NCI-H1930 (cell line): ENCODE measurements at places on chromosomes 3 and 15.

DNA sequence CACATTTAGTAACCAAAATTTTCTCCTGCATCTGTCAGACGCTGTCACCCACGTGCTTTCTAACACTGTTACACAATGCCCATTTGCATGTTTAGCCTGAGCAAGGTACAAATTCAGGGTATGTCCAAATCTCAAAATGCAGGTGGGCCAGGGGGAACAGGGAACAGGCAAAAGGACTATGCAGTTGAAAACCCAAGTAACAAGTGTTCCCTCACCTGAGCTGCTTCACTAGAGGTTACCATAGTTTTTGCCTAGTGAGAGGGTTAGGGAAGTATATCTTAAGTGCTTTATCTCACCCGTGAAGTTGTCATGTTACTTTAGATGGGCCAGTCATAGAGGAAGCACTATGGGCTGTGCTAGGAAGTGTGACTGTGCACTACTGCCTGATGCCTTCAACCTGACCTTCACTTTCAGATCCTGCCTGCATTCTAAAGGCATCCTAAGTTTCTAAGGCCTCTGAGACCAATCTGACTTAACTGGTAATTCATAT is 6.0 kb upstream of the TMEM87A start:
- DNase-seq: no peak

DNA sequence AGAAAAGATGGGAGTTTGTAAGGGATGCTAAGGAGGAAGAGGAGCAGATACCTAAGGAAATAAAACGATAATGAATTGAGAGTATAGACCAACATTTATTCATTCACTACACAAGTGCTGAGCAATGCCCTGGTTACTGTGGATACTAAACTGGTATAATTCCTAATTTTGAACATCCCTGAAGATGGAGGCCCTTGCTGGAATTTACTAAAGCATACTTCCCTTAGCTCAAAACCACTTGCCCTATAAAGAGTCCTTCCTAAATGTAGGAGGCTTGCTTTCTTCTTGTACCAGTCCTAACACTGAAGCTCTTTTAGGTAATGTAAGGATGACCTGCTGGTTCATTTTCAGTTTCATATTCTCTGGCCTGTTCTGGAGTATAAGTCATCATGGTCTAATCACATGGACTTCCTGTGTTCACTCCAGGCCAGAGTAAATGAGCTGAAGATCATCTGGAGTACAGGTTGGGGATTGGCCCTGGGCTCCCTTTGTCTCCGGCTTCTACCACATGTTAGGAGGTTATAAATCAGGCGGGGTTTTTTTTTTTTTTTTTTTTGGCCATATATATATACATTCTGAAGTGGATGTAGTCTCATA is 40.1 kb upstream of the MTMR10 start:
- DNase-seq: no peak

DNA sequence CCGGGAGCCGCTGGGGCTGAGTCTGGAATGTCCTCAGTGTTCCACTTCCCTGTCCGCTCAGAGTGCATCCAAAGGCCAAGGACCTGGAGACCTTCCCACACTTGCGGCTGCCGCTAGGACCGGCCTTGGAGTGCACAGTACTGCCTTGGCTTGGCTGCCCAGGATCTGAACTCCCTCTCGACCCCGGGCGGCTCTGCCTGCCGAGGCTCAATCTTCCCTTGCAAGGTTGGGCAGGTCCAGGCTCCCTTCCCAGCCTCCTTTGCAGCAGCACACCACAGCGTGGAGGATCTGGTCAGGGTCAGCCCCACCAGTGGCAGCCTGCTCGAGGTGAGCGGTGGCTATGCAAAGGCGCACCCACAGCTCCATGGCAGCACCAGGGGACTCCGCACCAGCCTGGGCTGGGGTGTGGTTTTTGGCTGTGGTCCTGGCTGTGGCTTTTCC is 69.2 kb downstream of the PLXNA1 start:
- no peak for DNase-seq

- no peak for DNase-seq
Measured at GRCh38 chr15:74902295-74903075, 4.2 kb downstream of the FAM219B start.

GRCh38 chr3:58043933-58044332 is 35.7 kb downstream of the FLNB start:
- no peak for DNase-seq

DNA sequence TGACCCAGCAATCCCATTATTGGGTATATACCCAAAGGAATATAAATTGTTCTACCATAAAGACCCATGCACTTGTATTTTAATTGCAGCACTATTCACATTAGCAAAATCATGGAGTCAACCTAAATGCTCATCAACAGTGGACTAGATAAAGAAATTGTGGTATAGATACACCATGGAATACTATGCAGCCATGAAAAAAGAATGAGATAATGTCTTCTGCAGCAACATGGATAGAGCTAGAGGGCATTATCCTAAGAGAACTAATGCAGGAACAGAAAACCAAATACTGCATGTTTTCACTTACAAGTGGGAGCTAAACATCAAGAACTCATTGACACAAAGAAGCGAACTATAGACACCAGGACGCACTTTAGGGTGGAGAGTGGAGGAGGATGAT is 466.7 kb downstream of the MECOM start:
- no peak for DNase-seq

GRCh38 chr3:4734454-4734853 is 241.3 kb downstream of the ITPR1 start:
- DNase-seq: no peak

GRCh38 chr15:96106628-96107027 is 223.9 kb upstream of the NR2F2 start:
- no peak for DNase-seq
